ENCODE measurements at places on chromosomes 4 and X.

- no peak for DNase-seq
These were observed 24.8 kb upstream of the AFAP1 start for GRCh38 chr4:7964459-7964858.

DNA sequence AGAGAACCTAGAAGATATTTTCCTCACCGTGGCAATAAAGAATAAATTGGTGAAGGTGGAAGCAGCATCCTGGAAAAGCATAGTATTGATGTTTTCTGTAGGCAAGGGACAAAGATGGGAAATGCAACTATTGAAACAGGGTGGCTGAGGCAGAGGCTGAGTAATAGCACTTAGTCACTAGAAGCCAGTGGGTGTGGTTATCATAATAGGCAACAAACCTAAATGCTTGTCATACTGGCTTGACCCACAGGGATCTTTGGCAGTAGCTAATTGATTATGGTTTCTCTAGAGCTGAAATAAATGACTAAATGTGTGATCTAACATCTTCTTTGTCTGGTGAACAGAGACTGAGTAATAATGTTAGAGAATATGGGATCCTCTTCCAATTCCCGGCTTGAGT lies 353.6 kb upstream of the RPS6KA3 start:
- no peak for DNase-seq

GRCh38 chr4:184190711-184191110 lies 27.0 kb downstream of the ENPP6 start:
- no peak for DNase-seq

- no peak for DNase-seq
These were observed 58.8 kb upstream of the MXD4 start for GRCh38 chr4:2320746-2321145.

DNA sequence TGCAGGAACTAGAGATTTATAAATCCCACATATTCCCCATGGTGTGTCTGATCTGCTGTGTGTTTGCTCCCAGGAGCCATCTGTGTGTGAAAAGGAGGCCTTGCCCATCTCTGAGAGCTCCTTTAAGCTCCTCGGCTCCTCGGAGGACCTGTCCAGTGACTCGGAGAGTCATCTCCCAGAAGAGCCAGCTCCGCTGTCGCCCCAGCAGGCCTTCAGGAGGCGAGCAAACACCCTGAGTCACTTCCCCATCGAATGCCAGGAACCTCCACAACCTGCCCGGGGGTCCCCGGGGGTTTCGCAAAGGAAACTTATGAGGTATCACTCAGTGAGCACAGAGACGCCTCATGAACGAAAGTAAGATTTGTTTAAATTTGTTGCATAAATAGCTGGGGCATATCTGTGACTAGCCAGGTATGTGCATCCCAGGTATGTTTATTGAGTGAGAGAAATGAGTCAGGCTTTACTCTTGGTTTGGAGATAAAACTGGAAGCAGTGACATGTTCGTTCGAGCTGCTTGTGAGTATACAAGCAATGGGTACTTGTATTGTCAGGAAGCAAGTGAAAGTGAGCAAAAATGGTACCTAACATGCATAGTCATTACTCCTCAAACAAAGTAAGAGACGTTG lies 89.5 kb downstream of the PTTG2 start:
- no peak for DNase-seq

GRCh38 chr4:8860892-8861575 lies 10.6 kb downstream of the HMX1 start:
- no peak for DNase-seq

GRCh38 chr4:48602222-48602621 lies 112.2 kb downstream of the ZAR1 start:
- DNase-seq, result no peak

GRCh38 chrX:120137439-120137838 lies 21.0 kb upstream of the RHOXF2 start:
- no peak for DNase-seq

GRCh38 chr4:107018344-107018735 lies 17.8 kb downstream of the DKK2 start:
- no peak for DNase-seq

DNA sequence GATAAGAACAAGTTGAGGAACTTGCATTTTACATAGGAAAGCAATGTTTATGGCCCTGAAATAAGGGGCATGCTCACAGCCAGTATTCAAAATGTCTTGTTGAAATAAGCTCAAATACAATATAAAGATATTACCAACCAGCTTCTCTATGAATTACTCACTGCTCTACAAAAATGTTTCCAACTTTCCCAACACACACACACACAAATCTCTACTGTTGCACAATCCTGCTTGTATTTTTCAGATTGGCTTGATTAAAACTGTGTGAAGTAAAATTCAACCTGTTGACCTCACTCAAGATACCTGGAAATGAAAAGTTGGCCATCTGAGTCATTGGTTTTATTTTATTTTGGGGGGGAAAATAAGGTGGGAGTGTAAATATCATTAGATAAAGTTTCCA lies 128.6 kb downstream of the CHIC2 start:
- peak; percentile 19 for DNase-seq

DNA sequence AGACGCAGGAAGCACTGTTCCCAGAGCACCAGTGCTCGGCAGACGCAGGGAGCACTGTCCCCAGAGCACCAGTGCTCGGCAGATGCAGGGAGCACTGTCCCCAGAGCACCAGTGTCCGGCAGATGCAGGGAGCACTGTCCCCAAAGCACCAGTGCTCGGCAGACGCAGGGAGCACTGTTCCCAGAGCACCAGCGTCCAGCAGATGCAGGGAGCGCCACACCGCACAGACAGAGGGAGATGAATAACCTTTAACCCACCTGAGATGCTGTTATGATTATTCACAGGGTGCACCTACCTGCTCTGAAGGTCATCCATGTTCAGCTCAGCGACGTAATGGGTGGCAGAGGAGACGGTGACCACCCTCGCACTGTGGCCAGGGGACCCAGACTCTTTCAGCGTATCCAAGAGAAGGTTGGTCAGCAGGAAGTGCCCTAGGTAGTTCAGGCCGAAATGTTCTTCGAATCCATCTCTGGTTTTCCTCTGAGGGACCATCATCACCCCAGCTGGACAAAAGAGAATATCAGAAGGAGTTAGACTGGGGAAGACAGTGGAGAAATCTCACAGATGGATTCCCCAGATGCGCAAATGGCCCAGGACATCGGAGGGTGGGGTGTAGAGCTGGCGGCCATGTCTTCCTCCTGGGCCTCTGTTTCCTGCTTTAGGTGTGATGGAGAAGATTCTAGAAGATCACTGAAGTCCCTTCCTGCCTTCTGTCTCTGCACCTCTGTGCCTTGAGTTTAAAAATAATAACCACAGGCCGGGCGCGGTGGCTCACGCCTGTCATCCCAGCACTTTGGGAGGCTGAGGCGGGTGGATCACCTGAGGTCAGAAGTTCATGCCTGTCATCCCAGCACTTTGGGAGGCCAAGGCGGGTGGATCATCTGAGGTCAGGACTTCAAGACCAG lies 234.1 kb downstream of the DHRSX start:
- DNase-seq, result no peak

- DNase-seq, result no peak
These were observed 54.6 kb downstream of the NIPAL1 start for GRCh38 chr4:48071191-48071590.

DNA sequence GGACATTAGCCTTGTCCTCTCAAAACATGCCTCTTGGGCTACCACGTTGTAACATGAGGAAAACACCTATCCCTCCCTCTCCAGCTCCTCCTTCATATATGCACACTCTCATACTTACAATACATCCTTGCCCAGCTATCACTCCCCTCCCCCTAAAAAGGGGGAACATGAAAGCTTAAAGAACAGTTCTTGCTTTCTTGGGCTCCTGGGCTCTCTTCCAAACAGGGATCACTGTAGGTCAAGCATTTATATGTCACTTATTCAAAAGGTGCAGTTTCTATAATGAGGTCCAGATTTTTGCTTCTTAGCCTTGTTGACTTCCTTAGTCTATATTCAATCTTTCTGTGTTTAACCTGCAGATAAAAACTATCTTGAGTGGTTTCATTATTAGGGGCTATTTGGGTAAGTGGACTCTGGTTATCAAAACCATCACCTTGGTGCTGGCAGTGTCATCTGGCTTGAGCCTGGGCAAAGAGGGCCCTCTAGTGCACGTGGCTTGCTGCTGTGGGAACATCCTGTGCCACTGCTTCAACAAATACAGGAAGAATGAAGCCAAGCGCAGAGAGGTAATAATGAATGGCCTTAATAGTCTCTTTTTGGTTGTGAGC lies 119.4 kb downstream of the AKAP4 start:
- DNase-seq, result no peak

GRCh38 chrX:9739130-9739529 lies 26.5 kb downstream of the GPR143 start:
- DNase-seq, result no peak

- no peak for DNase-seq
These were observed 104.1 kb downstream of the FSTL5 start for GRCh38 chr4:162059656-162060055.

GRCh38 chr4:143140696-143141095 lies 44.0 kb upstream of the USP38 start:
- DNase-seq, result no peak

DNA sequence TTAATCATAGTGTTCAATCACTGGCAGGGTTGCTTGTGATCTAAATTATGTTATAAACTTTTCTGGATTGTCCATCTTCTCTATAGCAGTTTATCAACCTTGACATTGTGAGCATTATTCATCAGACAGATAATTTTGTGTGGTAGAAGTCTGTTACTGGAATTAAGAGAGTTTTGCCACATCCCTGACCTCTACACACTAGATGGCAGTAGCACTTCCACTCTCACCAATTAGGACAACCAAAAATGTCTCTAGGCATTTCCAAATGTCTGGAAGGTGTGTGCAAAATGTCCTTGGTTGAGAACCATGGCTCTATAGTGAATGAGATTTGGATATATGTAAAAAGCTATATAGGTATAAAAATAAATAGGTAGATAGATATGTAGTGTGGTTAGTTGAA lies 324.1 kb upstream of the FAM47C start:
- no peak for DNase-seq

GRCh38 chr4:26887143-26887542 lies 26.5 kb downstream of the STIM2 start:
- no peak for DNase-seq

DNA sequence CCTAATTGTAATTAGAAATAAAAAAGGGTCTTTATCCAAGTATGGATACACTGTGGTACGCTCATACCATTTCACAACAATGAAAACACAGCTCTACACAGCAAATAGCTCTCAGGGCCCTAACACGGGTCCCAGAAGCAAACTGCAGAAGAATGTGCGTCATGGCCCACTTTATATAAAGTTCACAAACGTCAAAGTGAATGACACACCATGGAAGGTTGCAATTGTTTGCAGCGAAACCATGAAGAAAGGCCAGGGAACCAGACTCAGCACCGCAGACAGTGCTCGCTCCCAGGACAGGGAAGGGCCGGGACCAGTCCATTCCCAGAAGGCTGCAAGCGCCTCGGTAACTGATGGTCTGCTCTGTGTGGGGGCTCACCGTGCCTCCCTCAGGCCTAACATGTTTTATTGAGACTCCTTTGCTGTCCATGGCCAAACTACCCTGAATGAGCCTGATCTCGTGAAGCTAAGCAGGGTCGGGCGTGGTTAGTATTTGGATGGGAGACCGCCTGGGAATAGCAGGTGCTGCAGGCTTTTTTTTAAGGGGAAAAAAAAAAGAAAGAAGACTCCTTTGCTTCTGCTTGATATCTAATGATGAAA lies 47.8 kb downstream of the ACOX3 start:
- DNase-seq, result no peak

GRCh38 chrX:41087201-41087600 lies 2.0 kb downstream of the USP9X start:
- no peak for DNase-seq

- DNase-seq, result no peak
These were observed 974.3 kb downstream of the FSTL5 start for GRCh38 chr4:161189286-161190134.

GRCh38 chr4:67558493-67558892 lies at the start of gene STAP1:
TSS of gene STAP1 (plus strand) at chr4:67558727. CDS start at chr4:67558810, 83 bp downstream.
- no peak for DNase-seq

DNA sequence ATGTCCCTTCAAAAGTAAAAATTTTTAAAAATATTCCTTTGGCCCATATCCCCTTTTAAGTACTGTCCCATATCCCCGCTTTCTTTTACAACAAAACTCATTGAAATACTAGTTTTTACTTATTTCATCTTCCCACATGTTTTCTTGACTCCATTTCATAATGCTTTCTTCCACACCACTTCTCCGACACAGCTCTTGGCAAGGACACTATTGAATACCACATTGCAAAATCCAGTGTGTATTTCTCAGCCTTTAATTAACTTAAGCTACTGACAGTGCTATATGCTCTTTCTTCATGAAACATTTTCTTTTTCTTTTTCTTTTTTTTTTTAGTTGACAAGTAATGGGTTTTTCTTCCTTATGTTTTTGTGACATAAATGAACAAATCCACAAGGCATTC lies 28.8 kb downstream of the PRDM8 start:
- DNase-seq, result no peak

- no peak for DNase-seq
These were observed 124.9 kb downstream of the CBLL2 start for GRCh38 chrX:22397566-22397965.

- no peak for DNase-seq
These were observed 18.4 kb downstream of the C4orf17 start for GRCh38 chr4:99529228-99529627.

DNA sequence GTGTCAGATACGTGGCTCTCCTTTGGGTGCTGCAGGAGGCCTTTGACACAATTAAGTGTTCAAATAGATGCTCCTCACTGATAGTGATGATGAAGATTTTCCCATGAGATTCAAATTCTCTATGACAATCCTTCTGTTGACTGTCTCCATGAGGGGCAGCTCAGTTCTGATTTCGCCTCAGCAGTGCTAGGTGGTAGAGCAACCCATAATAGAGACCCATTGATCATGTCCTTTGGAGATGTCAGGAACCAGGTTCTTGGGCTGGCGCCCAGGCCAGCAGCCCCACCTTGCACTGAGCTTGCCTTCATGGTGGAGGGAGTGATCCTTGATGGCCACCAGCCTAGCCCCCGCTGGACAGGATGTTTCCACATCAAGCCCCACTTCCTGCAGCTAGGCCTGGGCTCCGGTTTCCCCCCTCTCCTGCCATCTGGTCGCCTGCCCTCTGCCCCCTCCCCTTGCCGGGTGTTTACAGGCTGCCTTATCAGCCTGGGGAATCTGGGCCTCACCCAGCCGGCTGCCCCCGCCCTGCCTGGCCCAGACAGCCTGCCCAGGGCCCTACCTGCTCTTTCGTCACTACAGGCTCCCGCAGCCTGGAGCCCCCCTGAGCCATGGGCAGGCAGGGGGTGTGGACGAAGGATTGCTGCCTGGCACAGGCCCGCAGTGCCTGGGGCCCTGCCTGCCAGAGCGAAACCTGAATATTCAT lies 12.6 kb downstream of the ELF4 start:
- DNase-seq, result no peak

DNA sequence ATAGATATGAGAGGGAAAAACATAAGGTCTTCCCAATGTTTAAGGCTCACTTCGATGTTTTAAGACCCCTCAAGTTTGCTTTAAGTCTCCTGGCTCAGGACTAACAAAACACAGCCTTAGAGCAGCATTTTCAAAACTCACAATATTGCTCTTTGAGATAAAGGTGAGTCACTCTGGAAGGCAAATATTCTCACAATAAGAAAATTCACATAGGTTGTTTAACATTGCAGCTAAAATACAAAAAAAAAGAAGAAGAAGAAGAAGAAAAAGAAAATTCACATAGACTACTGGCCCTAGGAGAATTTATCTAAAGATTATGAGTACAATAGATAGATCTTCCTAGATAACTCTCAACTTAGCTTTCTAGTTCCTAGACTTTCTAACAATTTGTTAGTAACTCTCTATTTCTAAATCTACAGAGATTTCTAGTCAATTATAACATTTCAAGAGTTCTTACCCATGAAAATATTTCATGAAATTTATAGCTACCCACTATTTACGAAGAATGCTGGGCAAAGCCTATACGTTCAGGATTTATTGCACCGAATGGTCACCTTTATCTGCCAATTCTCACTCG lies 267.0 kb downstream of the CHIC1 start:
- DNase-seq, result no peak

Data from amniotic stem cell (primary cell).